ENCODE measurements at places on chromosomes 13 and 19. TPM values are rescaled to one million over a fixed set of nuclear protein-coding genes. Genes with fewer than 3 reads are reported as not detected.

AKAP11 gene
- total RNA-seq, result 13.4 TPM

ZNF534 gene
- not detected for total RNA-seq

MZT1 gene
- total RNA-seq, result 20.0 TPM

KLK2 gene
- total RNA-seq, result not detected

IGSF23 gene
- not detected for total RNA-seq

TPTE2 gene
- not detected for total RNA-seq

SLC44A2 gene
- total RNA-seq, result 87.7 TPM

LRP3 gene
- total RNA-seq, result 17.4 TPM

SHISA2 gene
- 1.1 TPM for total RNA-seq

SIGLEC5 gene
- total RNA-seq, result not detected

CYP4F8 gene
- total RNA-seq, result not detected

BRCA2 gene
- 3.2 TPM for total RNA-seq

ZDHHC20 gene
- total RNA-seq, result 54.9 TPM

LRRC25 gene
- total RNA-seq, result not detected

UBE2S gene
- 144 TPM for total RNA-seq

PTGER1 gene
- total RNA-seq, result 1.0 TPM

ZNF625 gene
- total RNA-seq, result 3.0 TPM

ERICH6B gene
- not detected for total RNA-seq

CCNA1 gene
- total RNA-seq, result 11.1 TPM

LYPD3 gene
- 344 TPM for total RNA-seq

SLAIN1 gene
- total RNA-seq, result 0.56 TPM

IZUMO4 gene
- total RNA-seq, result 4.3 TPM

C13orf46 gene
- not detected for total RNA-seq

SPRED3 gene
- 1.8 TPM for total RNA-seq

TNFSF9 gene
- total RNA-seq, result 32.9 TPM

ZC3H4 gene
- 20.0 TPM for total RNA-seq

POU4F1 gene
- total RNA-seq, result not detected

ZSCAN22 gene
- total RNA-seq, result 1.9 TPM

SYNE4 gene
- total RNA-seq, result 2.9 TPM

CADM4 gene
- 13.9 TPM for total RNA-seq
